IPS DF 19.7 (cell line): ENCODE measurements at places on chromosomes 2 and 18.

GRCh38 chr2:16623031-16623430 is 42.6 kb downstream of the CYRIA start:
- DNase-seq = no peak

DNA sequence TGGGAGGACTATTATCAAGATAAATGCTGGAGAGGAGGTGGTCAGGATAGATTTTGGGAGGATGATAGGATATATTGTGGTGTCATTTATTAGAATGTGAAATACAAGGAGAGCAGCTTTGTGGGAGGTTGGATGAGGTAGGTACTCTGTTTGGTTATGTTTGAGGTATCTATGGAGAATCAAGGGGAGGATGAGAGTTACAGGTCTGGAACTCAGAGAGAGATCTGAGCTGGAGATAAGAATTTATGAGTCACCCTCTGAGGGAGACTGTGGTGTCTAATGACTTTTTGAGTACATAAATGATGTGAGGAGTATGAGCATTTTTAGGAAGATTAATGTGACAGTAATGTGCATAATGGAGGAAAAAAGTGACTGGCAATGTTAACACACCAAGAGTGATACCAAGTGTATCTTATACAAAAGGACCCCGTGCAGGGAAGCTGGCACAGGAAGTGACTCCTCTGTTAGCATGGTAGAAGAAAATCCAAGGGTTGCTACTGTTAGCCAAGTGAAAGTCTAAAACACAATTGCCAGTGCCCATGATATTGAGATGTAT is 48.2 kb downstream of the CRIM1 start:
- no peak for DNase-seq

DNA sequence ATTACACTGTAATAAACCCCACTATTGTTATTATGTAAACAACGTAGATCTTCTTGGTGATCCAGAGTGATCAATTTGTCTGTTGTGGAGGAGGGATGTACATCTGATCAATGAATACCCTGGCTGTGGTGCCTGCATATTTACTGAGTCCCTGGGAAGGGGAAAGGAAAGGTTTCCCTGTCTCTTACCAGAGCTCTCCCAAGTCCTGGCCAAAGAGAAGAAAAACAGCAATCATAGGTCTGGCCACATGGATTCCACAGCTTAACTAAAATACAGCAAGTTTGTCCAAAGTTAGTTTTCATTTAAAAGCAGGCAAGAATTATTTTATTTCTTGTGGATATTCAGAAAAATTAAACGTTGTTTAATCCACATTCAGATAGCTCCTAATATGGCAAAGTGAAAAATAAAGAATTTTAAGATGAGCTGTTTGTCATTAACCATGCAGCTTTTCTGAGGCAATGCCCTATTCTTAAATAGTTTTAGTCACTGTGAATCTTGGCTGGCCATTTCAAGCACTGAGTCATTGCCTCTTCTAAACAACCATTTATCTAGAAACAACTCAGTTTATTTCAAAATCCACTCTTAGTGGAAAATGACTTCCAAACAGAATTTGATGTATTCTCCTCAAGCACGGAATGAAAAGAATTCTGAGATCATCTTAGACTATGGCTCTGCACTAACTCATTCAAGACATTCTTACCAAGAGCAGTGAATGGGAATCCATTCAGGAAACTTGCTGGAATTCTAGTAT is 1004.4 kb upstream of the CDH2 start:
- DNase-seq = no peak

DNA sequence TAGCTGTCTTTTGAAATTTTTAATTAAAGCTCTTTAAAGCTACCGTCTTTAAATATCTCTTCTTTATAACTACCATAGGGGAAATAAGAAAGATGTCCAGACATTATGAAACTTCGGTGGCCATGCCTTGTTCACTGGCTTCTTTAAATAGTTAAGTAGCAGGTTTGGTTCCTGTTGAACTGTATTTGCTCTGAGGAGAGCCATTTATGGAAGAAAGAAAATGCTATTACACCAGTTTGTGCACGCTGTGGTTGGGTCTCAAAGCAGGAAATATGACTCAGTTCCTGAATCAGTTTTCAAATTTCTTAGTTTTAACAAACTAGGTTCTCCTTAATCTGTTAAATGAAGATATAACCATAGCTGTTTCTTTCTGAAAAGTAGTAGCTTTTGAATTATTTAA is 12.2 kb downstream of the ARPC2 start:
- DNase-seq = no peak

- DNase-seq = no peak
Observed at GRCh38 chr2:177285892-177286715, 21.6 kb upstream of the NFE2L2 start.

GRCh38 chr2:7730449-7730848 is 813.2 kb downstream of the RNF144A start:
- no peak for DNase-seq

DNA sequence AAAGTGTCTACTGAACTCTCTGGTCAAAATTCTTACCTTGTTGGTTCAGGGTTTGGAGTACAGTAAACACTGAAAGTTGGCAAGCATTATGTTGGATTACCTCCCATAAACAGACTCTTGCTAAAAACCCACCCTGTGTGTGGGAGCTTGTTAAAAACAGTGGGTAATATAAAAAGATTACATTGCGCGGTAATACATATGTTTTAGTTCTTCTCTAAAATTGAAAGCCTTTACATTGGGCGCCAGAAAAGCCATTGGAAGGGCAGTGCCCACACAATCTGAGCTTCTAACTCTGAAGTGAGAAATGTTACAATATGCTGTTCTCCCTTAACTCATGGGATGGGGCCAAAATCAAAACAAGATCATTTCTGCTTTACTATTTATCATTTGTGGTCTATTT is 510.7 kb downstream of the CNTNAP5 start:
- no peak for DNase-seq

- no peak for DNase-seq
Observed at GRCh38 chr2:153230977-153231376, 247.6 kb downstream of the RPRM start.

DNA sequence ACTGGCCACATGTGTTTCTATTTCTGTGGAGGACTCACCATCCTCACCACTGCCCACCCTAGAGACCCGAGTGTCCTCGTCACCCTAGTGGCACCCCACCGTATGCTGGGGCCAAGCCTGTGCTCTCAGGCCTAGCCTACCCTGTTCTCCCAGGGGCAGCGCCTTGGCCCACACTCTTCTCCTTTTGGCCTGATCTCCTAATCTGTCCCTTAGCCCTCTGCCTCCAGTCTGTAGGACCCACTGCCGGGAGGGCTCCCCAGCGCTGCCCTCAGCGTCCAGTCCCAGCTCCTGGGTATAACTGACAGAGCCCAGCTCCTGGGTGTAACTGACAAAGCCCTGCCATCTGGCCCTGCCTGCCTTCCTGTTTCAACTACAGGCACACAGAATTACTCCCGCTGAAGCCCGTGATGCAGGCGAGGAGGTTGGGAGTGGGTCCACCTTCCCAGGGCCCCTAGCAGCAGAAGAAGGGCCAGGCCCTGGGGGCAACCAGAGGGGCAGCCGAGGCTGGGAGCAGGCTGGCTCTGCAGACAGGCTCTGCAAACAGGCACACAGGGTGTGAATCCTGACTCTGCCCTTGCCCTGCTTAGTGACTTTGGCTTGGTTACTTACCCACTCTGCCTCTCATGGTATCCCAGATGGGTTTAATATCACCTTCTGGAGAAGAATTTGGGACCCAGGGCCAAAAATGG is 25.6 kb upstream of the PTMA start:
- DNase-seq = no peak

DNA sequence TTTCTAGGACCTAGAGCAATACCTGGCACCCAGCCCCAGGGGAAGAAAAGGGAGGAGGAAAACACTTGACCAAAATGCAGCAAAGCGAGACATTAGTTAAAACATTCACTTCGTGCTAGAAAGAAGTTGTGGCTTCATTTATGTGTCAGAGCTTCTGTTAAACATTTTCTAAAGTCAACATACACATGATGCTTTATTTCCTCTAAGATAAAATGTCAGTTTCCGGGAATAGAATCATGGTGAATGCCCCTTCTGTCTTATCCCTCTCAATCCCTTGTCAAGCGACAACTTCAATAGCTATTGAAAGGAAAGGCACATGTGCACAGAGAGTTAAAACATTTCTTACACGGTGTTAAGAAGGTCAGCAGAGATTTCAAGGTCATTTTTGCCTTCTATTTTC is 404.6 kb upstream of the CWC22 start:
- DNase-seq = no peak

DNA sequence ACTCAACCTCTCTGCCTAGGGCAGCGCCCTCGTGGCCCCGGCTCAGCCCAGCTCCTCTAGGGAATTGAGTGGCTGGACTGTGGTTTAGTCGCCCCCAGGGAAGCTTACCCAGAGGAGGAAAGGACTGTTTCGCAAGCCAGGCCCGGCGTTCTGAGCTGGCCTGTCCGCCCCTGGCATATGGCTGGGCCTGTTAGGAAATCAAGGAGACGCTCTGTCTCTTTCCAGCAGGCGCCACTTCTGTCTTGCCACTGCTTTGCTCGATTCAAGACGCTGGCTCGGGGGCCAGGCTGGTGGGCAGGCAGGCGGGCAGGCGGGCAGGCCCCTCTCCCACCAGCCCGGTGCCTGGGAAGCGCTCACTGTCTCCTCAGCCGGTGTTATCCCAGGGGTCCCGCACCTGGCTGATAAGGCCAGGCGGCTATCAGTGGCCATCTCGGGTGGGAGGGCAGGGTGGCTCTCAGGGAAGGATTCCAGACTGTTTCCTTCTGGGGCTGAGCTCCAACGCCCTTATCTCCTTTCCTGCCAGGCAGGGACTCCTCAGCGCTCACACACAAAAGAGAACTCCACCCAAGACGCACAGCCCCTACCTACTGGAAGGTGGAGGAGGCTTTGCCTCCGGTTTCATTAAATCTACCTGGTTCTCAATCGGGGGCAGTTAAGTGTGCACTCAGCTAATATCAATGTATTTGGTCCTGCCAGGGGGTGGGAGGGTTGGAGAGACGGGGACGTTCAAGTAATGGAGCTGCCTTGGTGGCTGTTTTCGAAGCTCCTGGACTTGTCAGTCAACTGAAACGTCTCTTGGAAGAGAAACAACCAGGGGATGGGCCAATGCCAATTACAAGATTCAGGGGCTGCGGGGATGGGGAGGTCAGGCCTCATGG is 109.1 kb downstream of the SMAD7 start:
- no peak for DNase-seq

DNA sequence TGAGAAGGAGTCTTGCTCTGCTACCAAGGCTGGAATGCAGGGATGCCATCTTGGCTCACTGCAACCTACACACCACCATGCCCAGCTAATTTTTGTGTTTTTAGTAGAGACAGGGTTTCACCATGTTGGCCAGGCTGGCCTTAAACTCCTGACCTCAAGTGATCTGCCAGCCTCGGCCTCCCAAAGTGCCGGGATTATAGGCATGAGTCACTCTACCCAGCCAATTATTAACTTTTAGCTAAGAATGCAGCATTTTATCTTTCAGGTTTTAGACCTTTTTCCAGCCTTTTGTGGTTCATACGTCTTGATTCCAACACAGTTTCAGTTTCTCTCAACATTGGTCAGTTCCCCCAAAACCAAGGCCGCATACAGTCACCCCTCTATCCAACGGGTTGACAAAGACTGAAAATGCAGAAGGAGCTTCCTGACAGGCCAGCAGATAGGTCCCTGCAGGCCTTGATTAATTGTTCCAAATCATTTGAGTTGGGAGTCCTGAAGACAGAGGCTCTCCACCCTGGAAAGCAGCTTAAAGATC is 262.2 kb upstream of the KLHL29 start:
- no peak for DNase-seq

- DNase-seq = no peak
Observed at GRCh38 chr2:175834477-175834876, 167.6 kb downstream of the LNPK start.

GRCh38 chr18:59932401-59932800 is 32.6 kb downstream of the PMAIP1 start:
- DNase-seq = no peak

DNA sequence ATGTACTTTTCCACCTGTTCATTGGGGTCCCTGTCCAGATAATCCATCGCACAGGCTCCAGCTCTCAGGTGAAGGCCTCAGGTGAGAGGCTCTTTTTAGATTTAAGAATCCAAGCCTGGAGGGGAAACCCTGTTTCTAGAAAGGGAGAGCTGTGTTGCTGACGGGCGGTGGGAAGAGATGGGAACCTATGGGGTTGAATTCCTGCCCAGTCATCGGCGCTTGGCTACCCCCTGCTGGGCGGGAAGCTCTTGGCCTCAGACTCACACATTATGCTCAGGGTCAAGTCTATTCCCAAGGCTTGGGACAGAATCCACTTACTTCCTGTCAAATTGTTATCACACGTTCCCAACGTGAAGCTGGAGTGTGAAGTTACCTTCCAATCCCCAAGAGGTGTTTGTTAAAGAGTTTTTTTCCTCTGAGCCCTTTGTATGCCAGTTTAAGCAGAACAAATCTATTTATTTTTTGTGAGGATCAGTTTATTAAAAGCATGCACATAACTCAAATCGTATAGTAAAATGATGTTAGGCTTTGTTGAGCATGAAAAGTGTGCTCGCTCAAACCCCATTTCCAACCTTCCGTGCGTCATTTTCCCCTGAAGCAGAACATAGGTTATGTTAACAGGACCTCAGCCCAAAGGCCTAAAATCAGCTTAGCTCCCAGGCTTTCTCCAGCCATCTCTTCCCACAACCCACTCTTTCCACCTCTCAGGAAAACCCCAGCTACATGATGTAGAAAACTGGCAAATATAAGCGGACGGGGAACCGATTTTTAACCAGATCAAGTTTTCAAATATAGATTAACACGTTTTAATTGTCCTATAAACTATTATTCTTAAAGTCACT is 181.7 kb upstream of the ETAA1 start:
- DNase-seq = peak; percentile 56

DNA sequence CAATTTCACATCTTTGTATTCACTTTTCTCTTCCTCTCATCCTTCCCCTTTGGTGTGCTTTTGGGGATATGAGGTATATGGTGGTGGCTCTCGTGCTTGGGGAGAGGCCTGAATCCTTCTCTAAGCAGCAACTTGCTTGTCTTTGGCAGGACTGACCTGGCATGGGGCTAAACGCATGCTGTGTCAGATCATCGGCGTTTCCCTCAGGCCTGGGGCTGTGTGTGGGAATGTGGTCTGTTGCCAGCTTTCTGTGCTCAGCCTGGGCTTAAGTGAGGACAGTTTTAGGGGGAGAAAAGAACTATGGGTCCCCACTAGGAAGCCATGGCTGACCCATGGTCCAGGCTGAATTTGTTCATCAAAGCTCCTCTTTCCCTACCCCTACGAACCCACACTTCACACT is 60.7 kb downstream of the TET3 start:
- DNase-seq = no peak

DNA sequence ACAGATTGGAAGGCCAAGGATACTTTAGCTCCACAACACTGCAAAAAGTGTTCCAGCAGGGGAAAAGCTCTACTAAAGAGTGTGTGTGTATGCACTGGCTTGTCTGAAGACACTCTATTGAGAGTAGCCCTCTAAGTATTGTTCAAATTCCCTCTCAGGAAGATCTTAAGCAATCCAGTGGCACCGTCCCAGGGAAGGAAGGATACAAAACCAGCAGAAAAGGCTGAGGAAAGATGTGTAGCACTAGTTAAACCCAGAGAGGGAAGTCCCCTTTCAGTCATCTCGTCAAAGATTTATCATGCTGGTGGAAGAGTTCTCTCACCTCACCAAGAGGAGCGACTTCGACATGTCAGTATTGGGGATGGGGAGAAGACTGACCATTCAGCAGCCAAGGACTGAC is 50.5 kb downstream of the DHRS9 start:
- DNase-seq = no peak

GRCh38 chr2:133606616-133607015 is 38.4 kb upstream of the NCKAP5 start:
- DNase-seq = no peak

- DNase-seq = no peak
Observed at GRCh38 chr2:10971888-10972260, 60.1 kb downstream of the KCNF1 start.
